Spinal cord (tissue), 10 donors: ENCODE measurements at places on chromosomes 5 and 9.

DNA sequence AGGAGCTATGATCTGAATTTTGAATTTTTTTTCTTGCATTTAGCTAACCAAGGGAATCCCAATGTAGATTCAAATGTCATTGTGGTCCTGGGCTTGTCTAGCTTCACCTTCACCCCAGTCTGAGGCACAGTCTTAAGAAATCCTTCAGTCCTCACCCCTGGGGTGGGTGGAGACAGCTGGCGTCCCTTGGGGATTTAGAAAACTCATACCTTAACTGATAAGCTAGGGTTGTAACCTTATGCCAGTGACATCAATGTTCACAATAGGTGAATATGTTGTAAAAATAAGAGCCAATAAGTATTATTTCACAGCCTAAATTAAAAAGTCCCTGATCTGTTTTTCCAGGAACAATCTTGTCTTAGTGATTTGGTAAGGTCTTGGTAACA lies 4.6 kb downstream of the ISOC1 start:
- no peak for DNase-seq

DNA sequence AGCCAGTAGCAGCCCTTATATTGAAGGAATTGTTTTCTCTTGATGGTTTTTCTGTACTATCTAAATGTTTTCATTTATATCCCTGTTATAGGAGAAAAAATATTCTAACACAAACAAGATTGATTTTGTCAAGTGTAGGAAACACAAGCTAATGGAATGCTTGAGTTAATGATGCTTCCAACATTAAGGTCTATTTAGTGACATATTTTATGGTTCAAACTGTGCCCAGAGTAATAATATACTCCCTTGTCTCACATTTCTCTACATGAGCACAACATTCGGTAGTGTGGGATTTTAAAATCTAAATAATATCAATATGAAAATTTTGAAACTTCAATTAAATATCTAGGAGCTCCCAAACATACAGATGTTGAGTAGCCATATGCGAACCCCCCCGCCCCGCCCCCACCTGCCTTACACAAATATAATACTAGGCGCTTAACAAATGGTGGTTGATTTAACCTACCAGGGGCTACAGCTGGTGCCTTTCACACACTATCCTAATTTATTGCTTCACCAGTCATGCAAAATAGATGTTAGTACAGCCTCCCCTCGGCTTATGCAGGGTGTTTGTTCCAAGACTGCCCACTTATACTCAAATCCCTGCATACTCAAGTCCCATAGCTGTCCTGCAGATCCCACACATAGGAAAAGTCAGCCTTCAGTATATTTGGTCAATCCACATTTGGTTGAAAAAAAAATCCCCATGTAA lies 124.1 kb upstream of the ACO1 start:
- peak; percentile 73 for DNase-seq

DNA sequence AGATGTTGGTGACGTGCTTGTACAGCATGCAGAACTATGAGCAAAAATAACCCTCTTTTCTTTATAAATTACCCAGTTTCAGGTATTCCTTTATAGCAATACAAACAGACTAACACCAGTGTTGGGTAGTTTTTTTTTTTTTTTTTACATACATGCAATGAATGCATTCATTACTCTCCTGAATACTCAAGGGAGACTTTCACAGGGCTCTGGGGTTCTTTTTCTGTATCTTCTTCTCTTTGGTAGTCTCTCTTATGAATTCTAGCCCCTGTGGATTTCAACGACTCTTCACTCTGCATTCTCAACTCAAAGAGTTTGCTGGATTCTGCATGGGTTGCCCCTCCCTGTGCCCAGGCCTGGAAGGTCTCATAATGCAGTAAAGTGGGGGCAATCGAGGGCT lies 27.8 kb downstream of the PTTG1 start:
- DNase-seq, result no peak

- DNase-seq, result no peak
These were observed 105.7 kb downstream of the LRRC70 start for GRCh38 chr5:62684310-62684709.

- DNase-seq, result no peak
These were observed 108.7 kb downstream of the IRX2 start for GRCh38 chr5:2642684-2643345.

- DNase-seq, result no peak
These were observed 135.2 kb upstream of the RAPGEF1 start for GRCh38 chr9:131874916-131875670.

DNA sequence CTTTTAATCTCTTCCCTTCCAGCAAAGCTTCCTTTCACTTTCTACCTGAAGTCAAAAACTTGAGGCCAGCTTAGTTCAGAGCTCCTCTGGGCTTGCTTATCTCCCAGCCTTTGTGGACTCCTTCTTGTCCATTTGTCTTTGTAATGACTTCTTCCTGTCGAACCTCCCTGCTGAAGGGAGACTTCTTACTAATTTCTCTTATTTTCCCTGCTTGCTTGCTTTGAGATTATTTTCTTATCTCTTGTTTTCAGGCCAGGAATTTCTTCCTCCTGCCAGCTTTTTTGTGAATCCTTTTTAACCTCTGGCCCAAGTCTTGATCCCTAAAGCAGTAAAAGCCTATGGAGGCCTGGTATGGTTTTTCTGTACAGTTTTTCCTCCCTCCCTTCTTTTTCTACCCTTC lies 46.8 kb upstream of the DHFR start:
- no peak for DNase-seq

DNA sequence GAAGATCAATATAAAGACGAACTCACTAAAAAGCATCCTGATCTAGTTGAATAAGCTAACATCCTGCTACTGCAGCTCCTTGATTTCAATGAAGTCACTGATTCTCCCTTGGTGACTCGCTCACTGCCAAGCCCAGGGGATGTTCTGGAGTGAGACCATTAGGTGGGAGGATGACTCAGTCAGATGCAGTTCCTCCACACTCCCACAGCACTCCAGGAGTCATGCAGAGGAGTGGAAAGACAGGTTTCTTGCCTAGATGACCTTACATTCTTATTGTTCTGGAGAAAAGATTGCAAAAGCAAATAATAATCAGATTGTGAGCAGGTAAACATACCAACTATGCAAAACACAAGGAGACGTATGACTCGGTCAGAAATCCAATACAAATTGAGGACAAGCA lies 15.3 kb downstream of the GCNT4 start:
- no peak for DNase-seq
